ENCODE measurements at places on chromosomes 13 and 19. TPM values are rescaled to one million over a fixed set of nuclear protein-coding genes. Genes with fewer than 3 reads are reported as not detected.
A peak's percentile ranks its signal among the peaks of the same experiment; 100 is the strongest.

Gene ERICH4
- not detected for total RNA-seq

Gene REEP6
- 62.2 TPM for total RNA-seq

Gene CBARP
- total RNA-seq, result 1.0 TPM

Gene ZNF69
- 7.7 TPM for total RNA-seq

DNA sequence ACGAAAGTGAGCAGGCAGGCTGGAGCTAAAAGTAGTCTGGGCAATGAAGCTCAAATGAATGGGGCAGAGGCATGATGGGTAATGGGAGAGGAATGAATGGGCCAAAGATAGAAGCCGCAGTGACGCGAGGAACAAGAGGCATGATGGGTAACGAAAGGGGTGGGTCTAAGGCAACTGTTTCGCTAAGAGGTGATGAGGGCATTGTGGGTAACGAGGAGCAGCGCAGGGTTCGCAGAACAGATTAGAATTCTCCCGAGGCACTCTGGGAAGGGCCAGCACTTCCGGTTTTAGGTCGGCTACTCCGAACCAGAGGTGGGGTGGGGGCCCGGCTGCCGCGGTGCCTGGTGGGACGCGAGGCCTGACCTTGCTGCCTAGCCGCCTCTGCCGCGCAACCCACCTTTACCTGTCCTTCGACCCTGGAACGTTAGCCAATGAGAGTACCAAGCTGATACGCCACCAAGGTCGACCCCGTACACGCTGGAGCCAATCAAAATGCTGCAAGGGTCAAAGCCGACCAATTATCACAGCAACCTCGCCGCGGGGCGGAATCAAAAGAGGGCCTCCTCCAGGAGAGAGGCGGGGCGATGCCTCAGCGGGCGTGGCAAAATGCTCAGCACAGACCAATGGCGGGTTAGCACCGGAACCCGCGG, 563 bp upstream of the TOMM40 start:
- H3K27ac ChIP-seq, result peak overlapping the region; percentile 66
- DNase-seq, result no peak
- peak overlapping the region; percentile 56 for H3K4me3 ChIP-seq
- peaks cover 30% of the 10 kb centered on the region for H3K4me1 ChIP-seq
- H3K36me3 ChIP-seq, result peaks cover 50% of the 10 kb centered on the region

- DNase-seq, result no peak
- no peaks in the 10 kb centered on the region for H3K4me1 ChIP-seq
- H3K4me3 ChIP-seq, result no peak overlapping the region
- H3K27me3 ChIP-seq, result no peaks in the 10 kb centered on the region
Observed at GRCh38 chr19:11784356-11784755, 14.0 kb upstream of the ZNF491 start.

DNA sequence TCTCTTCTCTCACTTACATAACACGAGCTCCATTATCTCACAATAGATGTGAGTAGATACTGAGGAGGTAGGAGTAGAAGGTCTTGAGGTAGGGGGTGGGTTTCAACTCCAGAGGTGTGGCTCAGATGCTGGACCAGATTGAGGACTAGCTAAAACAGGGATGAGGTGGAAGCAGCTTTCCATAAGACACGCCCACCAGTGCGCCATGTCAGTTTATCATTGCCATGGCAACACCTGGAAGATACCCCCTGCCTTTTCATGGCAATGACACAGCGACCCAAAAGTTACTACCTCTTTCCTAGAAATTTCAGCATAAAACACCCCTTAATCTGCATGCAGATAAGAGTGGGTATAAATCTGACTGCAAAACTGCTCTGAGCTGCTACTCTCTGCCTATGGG, 44.1 kb downstream of the KCTD15 start:
- H3K4me3 ChIP-seq, result no peak overlapping the region
- no peaks in the 10 kb centered on the region for H3K36me3 ChIP-seq
- H3K27ac ChIP-seq, result no peak overlapping the region
- no peak for DNase-seq
- H3K27me3 ChIP-seq, result peaks cover 5% of the 10 kb centered on the region
- H3K4me1 ChIP-seq, result no peaks in the 10 kb centered on the region

GRCh38 chr19:12994701-12995595, at the start of gene NFIX:
NFIX (plus strand) TSS chr19:12995475; CDS start chr19:12995838, 363 bp downstream.
- no peaks in the 10 kb centered on the region for H3K27me3 ChIP-seq
- H3K4me3 ChIP-seq, result peak within 1 kb of the TSS; percentile 17
- no peaks in the 10 kb centered on the region for H3K36me3 ChIP-seq
- peak within 1 kb of the TSS; percentile 57 for H3K27ac ChIP-seq
- peaks cover 8% of the 10 kb centered on the region for H3K4me1 ChIP-seq
- DNase-seq, result peak; percentile 63

- H3K4me3 ChIP-seq, result peak overlapping the region; percentile 44
- H3K36me3 ChIP-seq, result no peaks in the 10 kb centered on the region
- DNase-seq, result peak; percentile 53
- H3K4me1 ChIP-seq, result peaks cover 37% of the 10 kb centered on the region
- H3K27me3 ChIP-seq, result no peaks in the 10 kb centered on the region
- H3K27ac ChIP-seq, result peak overlapping the region; percentile 71
Observed at GRCh38 chr19:1206864-1207450, 1.4 kb downstream of the STK11 start.

GRCh38 chr13:23443110-23443509, 9.6 kb upstream of the SACS start:
- H3K27ac ChIP-seq, result no peak overlapping the region
- no peak overlapping the region for H3K4me3 ChIP-seq
- no peaks in the 10 kb centered on the region for H3K27me3 ChIP-seq
- no peak for DNase-seq
- no peaks in the 10 kb centered on the region for H3K36me3 ChIP-seq

DNA sequence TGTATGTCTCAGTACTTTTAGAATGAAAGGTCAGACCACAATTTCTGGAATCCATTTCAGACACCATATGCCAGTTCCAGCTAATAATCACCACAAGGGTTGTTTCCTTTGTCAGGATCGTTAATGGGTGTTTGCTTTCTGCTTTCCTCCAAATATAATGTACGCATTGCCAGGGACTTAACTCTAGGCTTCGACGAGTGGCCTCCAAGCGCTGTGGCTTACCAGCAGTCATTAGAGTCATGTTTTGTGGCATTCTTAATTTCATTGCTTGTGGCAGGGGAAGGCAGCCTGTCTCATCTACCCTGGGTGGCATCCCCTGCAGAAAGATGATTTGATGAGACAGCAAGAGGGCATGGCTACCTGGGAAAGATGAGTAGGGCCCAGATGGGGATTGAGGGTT, 22.5 kb downstream of the SAFB start:
- peaks cover 17% of the 10 kb centered on the region for H3K4me1 ChIP-seq
- no peak overlapping the region for H3K27ac ChIP-seq
- H3K36me3 ChIP-seq, result peaks cover 79% of the 10 kb centered on the region
- no peaks in the 10 kb centered on the region for H3K27me3 ChIP-seq
- DNase-seq, result no peak
- no peak overlapping the region for H3K4me3 ChIP-seq

GRCh38 chr13:48862572-48862971, 113.1 kb upstream of the FNDC3A start:
- H3K4me3 ChIP-seq, result no peak overlapping the region
- no peak overlapping the region for H3K27ac ChIP-seq
- DNase-seq, result no peak
- no peaks in the 10 kb centered on the region for H3K36me3 ChIP-seq

GRCh38 chr19:42422092-42422900, 4.9 kb downstream of the LIPE start:
- peak; percentile 66 for DNase-seq
- H3K36me3 ChIP-seq, result no peaks in the 10 kb centered on the region
- H3K27ac ChIP-seq, result peak overlapping the region; percentile 92
- H3K4me3 ChIP-seq, result no peak overlapping the region
- H3K27me3 ChIP-seq, result no peaks in the 10 kb centered on the region
